Ascending aorta (tissue), 2 donors: ENCODE measurements at places on chromosomes 11 and 22.

DNA sequence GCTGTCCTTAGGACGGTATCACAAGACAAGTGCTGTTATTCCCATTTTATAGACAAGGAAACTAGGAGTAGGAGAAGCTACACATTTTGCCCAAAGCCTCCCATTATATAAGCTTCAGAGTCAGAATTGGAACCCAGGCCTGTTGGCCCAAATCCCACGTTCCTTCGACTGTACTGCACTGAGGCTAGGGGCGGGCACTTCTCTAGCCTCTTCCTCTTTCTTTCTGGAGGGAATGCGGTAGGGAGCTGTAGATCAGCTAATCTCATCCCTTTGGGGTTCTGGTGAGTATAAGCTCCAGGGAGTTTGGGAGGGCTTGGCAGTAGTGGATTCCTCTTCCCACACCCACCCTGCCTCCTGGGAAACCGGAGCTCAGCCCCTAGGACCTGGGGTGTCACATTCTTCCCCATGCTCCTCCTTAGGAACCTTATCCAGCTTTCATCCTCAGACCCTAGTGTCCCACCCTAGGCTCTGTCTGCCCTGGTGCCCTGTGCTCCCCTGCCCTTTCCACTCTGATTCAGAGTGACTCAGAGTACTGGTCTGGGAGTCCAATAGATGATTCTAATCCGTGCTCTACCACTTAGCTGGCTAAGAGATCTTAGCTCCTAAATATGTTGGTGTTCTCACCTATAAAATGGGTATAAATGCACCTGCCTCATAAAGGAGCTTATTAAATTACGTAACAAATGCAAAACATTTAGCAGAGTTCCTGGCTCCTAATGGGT, 29.3 kb downstream of the PHLDB1 start:
- no peak for DNase-seq

- no peak for DNase-seq
These were observed 2.2 kb downstream of the RFPL2 start for GRCh38 chr22:32202539-32203180.

- DNase-seq, result no peak
These were observed 317.6 kb downstream of the TBC1D22A start for GRCh38 chr22:47080100-47080499.

- DNase-seq, result no peak
These were observed 35.0 kb downstream of the TPST2 start for GRCh38 chr22:26554956-26555355.
